ENCODE measurements at places on chromosomes 6 and 20. TPM values are rescaled to one million over a fixed set of nuclear protein-coding genes. Genes with fewer than 3 reads are reported as not detected.

SUPT3H gene
- 20.2 TPM for total RNA-seq

DNA sequence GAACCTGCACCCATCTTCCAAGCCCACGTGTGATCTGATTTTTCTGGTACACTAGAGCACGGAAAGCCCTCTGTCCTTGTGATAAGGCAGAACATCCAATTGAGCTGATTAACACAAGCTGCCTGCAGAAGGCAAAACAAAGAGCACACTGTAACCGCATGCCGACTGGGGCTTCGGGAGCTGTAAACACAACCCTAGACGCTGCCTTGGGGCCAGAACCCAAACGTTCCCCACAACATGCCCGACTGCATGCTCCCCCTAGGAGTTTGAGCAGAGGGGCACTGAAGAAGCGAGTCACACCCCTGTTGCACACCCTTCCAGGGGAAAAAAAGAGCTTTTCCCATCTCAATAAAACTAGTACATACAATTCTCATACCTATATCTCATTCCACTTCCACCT, 470.7 kb downstream of the HTR1B start:
- no peaks in the 10 kb centered on the region for H3K4me1 ChIP-seq
- no peak overlapping the region for H3K27ac ChIP-seq
- no peaks in the 10 kb centered on the region for H3K27me3 ChIP-seq

DNA sequence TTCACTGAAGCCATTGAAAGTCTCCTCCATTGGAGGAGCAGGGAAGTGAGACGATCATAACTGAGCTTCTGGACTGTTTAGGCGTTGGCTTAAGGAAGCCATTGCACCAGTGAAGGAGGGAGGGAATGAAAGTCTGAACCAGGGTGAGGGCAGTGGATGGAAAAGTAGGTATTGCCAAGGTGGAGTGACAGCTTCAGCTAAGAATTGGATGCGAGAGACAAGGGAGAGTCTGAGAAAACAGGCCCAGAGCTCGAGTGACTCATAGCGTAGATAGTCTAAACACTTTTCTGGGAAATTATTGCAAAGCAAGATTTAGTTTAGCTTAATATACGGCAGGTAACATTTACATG, 4.5 kb downstream of the DSP start:
- no peaks in the 10 kb centered on the region for H3K36me3 ChIP-seq
- H3K27ac ChIP-seq, result no peak overlapping the region
- peaks cover 1% of the 10 kb centered on the region for H3K4me1 ChIP-seq
- no peak overlapping the region for H3K4me3 ChIP-seq

- peak overlapping the region; percentile 96 for H3K27ac ChIP-seq
- peak overlapping the region; percentile 69 for H3K4me3 ChIP-seq
- H3K27me3 ChIP-seq, result no peaks in the 10 kb centered on the region
- peak; percentile 84 for DNase-seq
- H3K36me3 ChIP-seq, result peaks cover 10% of the 10 kb centered on the region
These were observed 98.3 kb downstream of the RAMACL start for GRCh38 chr6:166488076-166488685.

- H3K4me3 ChIP-seq, result no peak overlapping the region
- no peak overlapping the region for H3K27ac ChIP-seq
- no peaks in the 10 kb centered on the region for H3K4me1 ChIP-seq
- no peak for DNase-seq
These were observed 8.8 kb downstream of the TMEM244 start for GRCh38 chr6:129852257-129852858.

DNA sequence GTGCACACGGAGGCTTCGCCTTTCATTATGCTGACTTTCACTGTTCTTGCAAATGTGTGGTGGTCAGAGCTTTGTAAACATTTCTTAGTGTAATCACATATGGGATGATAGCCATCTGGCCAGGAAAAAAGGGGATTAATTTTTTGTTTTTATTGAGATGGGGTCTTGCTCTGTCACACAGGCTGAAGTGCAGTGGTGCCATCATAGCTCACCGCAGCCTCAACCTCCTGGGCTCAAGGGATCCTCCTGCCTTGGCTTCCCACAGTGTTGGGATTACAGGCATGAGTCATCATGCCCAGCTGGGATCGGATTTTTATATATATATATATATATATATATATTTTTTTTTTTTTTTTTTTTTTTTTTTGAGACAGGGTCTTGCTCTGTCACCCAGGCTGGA, 11.0 kb upstream of the TIAM2 start:
- no peak overlapping the region for H3K4me3 ChIP-seq
- no peak overlapping the region for H3K27ac ChIP-seq
- H3K36me3 ChIP-seq, result no peaks in the 10 kb centered on the region
- H3K4me1 ChIP-seq, result peaks cover 7% of the 10 kb centered on the region
- DNase-seq, result no peak
- no peaks in the 10 kb centered on the region for H3K27me3 ChIP-seq

GRCh38 chr6:593139-593906, 63.6 kb downstream of the HUS1B start:
- peaks cover 25% of the 10 kb centered on the region for H3K36me3 ChIP-seq
- no peaks in the 10 kb centered on the region for H3K27me3 ChIP-seq
- H3K4me3 ChIP-seq, result no peak overlapping the region
- H3K4me1 ChIP-seq, result peaks cover 7% of the 10 kb centered on the region

GRCh38 chr20:44435630-44436335, 39.9 kb upstream of the TTPAL start:
- H3K4me3 ChIP-seq, result no peak overlapping the region
- no peaks in the 10 kb centered on the region for H3K36me3 ChIP-seq
- H3K27ac ChIP-seq, result no peak overlapping the region
- DNase-seq, result no peak

DNA sequence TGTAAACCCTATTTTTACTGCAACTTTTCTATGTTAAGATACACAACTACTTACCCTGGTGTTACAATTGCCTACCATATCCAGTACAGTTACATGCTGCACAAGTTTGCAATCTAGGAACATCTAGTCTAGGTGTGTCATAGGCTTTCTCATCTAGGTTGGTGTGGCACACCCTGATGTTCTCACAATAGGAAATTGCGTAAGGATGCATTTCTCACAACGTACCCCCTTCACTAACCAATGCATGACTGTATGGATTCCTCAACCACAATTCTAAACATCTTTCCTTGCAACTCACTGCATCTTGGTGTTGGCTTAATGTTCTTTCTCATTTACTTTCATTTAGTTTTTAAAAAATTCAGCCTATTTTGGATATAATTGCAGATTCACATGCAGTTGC, 31.6 kb downstream of the GJA10 start:
- H3K27me3 ChIP-seq, result no peaks in the 10 kb centered on the region
- peaks cover 39% of the 10 kb centered on the region for H3K36me3 ChIP-seq
- no peak for DNase-seq
- no peak overlapping the region for H3K4me3 ChIP-seq

- no peaks in the 10 kb centered on the region for H3K36me3 ChIP-seq
- no peaks in the 10 kb centered on the region for H3K4me1 ChIP-seq
- peaks cover 5% of the 10 kb centered on the region for H3K27me3 ChIP-seq
- no peak overlapping the region for H3K4me3 ChIP-seq
- DNase-seq, result no peak
These were observed 124.9 kb downstream of the RCAN2 start for GRCh38 chr6:46366190-46366900.

Data from activated CD8-positive, alpha-beta T cell treated with anti-CD3 and anti-CD28 coated beads for 36 hours (primary cell).